ENCODE measurements at places on chromosomes 7 and 10.

DNA sequence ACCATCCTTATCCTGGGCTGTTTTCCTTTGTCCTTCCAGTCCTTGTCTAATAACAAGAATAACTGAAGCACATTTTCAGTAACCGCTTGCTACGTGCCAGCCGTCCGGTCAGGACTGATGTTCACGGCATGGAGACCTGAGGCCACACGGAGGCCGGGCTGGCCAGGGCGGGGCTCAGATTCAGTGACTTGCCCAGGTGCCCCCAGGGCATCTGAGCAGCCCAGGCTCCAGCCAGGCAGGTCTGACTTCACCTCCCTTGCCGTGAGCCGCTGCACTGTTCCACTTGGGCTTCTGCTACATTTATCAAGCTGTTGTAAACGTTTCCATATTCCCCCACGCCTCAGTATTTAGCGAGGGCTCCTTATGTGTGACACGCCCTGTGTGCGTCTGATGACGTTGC, 43.6 kb upstream of the AP5Z1 start:
- no peak for DNase-seq

- no peak for DNase-seq
Measured at GRCh38 chr7:138595454-138595853, 105.7 kb downstream of the SVOPL start.

DNA sequence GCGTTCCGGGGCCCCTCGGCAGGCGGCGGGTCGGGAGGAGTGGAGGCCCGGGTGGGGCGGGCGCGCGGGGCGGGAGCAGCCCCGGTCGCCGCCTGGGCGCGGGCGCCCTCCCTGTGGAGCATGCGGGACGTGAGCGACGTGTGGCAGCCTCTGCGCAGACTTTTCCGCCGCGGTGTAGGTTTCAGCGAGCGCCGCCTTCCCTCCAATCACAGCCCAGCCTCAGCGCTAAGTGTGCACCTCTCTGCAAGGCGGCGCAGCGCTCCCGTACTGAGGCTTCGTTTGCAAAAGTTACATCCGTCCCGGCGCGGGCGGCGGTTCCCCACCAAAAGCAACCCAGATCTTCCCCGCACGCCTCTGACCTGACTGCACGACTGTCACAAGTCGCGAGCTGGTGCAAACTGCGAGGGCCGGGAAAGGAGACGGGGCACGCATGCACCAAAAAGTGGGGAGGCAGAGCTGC, 1.2 kb upstream of the PFKFB3 start:
- DNase-seq = peak; percentile 93

- no peak for DNase-seq
Measured at GRCh38 chr7:100673942-100674410, 436 bp downstream of the GNB2 start.

- no peak for DNase-seq
Measured at GRCh38 chr7:66301249-66301648, 96.1 kb downstream of the TPST1 start.

GRCh38 chr10:125151553-125152449, 8.6 kb downstream of the CTBP2 start:
- no peak for DNase-seq

DNA sequence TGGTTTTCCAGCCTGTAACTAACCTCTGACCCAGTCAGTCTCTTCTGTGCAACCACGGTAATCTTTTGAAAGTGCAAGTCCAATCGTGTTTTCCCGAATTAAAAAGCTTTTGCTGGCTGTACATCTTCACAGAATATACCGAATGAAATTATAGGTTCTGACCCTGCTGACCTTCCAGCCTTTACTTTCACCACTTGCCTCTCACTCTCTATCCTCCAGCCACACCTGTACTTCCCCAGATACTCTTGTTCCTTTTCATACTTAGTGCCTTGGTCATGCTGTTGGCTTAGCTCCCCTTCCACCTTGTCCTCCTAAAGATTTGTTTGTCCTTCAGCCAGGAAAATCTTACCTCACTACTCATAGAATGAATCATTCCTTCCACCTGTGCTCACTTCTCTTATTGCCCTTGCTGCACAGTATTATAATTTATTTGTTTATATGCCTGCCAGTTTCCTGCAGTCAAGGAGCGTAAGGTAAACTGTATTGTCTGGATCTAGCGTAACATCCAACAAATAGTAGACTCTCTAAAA, 2.3 kb upstream of the PNPLA8 start:
- no peak for DNase-seq

DNA sequence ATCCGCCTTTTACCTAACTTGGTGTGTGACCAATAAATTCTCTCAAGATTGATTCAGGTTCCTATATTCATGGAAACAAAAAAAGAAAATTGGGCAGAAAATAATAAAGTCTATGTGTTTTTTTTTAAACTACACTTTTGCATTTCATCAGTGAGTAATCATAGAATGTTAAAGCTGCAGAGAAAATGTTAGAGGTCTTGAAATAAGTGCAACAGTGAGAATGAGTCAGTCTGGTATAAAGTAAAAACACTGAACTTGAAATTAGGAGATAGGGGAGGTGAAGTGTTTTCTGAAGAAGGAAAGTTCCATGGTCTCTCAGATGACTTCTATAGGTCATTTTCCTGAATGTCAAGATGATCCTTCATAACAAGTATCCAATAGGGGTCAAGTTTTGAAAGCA, 202.6 kb upstream of the NRP1 start:
- no peak for DNase-seq

DNA sequence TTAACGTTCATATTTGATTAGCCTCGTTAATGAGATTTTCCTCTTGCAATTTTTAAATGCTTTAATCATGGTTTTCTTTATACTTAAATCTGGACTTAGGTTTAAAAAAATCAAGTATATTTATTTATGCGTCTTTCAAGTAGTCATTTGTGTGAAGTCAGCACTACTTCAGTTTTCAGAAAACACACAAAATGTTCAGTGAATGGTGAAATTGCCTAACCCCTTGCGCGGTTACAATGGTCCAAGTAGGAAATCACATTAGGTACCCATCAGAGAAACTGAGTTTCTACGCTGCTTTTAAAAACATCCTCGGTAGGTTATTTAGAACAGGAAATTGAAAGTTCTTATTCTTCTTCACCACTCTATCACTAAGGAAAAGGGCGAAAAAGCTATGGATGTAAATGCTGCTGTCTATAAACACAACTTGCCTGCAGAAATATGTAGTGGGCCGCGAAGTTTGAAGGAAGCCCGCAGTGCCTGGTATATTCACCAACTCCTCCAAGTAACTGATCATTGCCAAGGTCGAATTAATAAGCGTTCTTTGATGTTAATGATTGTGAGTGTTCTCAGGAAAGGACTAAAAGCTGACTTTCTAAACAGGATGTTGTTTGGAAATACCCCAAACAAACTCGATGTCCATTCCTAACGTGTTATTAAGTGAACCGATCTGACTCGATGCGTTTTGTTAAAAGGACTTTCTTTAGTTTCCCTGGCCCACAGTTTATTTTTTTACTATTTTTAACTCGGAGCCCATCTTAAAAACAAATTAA, 1.0 kb downstream of the SYPL1 start:
- no peak for DNase-seq

DNA sequence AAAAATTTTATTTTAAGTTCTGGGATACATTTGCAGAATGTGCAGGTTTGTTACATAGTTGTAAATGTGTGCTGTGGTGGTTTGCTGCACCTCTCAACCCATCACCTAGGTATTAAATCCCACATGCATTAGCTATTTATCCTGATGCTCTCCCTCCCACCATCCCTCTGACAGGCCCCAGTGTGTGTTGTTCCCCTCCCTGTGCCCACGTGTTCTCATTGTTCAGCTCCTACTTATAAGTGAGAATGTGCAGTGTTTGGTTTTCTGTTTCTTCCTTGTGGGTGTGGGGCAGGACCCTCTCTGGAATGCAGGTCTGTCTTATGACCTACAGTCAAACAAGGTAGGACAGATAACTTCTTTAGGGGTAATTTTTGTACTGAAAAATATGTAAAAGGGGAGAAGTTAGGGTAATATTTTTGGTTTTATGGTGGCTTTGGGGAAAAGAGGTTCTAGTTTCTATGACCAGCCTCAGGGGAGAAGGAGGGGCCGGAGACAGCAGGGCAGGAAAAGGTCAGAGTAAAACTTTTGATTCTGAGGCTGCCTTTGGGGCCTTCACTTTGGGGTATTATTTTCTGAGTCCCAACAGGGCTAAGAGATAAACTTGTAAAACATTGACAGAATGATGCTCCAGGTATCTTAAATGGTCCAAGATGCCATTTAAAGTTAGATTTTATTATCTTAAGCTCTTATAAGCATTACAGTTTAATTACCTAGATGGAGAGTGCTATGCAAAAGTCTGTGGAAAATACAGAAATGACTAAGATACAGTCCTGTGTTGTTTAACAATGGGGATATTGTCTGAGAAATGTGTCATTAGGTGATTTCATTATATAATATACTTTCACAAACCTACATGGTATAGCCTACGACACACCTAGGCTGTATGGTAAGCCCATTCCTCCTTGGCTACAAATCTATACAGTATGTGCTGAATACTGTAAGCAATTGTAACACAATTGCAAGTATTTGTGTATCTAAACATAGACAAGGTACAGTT, 354.8 kb downstream of the ABCA13 start:
- no peak for DNase-seq

DNA sequence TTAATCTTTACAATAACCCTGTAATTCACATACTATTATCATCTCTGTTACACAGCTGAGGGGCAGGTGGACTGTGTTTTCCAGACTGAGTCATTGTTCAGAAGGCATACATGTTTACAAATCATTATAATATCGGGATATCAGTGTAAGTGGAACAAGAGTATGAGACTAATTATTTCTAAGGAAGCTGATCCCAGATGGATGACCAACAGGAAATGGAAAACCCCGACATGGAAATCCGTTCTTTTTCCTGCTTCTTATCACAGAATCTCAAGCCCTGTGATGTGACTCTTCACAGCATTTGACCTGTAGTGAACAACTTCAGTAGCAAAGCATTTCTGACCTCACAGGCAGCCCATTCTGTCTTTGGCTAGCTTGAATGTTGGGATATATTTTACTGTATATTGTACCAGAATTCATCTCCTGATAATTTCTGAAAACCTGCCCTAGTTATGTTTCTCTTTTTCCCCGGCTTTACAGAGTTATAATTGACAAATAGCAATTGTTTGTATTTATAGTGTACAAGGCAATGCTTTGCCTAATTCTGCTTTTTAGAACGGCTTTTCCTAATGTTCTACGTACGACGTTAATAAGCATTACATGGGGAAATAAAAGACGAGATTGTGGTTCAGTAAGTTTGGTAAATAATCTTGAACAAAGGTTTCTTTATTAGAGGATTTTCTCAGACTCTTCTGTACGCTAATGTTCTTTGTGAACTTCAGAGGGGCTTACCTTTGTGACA, 78.6 kb upstream of the SYPL1 start:
- DNase-seq = no peak

DNA sequence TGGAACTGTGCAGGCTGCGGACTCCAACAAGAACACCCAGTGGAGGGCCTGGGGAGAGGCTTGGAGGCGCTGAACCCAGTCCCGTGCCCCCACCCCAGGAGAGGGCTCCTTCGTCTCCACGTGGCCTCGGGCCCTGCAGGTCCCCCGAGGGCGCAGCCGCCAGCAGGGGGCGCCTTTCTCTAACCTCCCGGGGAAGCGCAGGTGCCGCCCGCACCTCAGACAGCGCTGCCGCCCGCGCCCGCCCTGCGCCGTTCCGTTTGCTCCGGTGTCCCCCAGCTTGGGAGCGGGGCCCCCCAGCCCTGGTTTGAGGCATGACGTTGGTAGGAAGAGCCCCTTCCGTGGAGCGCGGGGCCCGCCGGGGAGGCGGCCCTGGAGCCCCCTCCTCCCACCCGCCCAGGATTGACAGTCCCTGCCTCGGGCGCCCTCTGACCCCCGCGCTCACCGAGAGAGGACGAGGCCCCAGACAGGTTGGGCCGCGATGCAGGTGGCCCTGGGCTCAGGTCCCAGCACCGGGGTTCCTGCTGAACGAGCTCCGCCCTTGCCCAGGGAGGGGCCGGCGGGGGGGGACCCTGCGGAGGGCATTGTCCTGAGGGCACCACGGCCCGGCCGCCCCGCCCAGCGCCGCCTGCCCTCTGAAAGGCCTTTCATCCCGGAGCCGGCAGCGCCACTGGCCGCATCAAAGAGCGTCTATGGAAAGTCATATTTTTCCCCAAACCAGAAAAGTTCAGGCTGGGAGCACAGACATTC, 42.8 kb downstream of the FOXL3 start:
- peak; percentile 51 for DNase-seq

Data from Jurkat, Clone E6-1 (cell line).